Stimulated activated CD8-positive, alpha-beta memory T cell treated with anti-CD3 and anti-CD28 coated beads, Interleukin-7, amount 100 ng/mL, for 48 hours (primary cell): ENCODE measurements at places on chromosomes 6 and 20.

DNA sequence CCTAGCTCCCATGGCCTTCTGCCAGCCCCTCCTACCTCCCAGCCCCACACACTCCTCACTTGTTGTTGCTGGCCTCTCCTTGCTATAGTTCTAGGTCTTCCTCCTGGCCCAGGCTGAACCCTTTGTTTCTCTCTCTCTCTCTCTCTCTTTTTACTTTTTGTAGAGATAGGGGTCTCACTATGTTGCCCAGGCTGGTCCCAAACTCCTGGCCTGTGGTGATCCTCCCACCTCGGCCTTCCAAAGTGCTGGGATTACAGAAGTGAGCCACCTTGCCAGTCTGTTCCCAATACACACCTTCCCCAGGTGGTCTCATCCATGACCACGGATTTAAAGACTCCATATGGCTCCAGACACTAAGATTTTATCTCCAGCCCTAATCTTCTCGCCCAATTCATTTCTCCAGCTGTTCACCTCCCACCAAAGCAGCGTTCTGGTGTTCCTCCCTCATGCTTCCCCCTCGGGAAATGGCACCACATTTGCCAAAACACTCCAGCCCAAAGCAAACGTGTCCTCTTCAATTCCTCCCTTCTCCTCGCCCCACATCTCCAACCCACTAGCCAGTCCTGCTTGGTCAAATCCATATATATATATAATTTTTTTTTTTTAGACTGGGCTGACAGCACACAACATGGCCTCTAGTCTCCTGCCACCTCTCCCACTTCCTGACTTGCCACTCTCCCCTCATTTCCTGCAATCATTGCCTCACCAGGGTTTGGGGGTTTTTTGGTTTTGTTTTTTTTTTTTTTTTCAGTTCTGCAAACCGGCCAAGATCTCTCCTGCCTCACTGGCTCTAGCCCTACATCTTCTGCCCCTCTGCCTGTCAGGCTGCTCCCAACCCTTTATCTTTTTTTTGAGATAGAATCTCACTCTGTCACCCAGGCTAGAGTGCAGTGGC, 104.4 kb downstream of the NCR2 start:
- no peak for DNase-seq

- DNase-seq: no peak
These were observed 460.4 kb upstream of the MARCKS start for GRCh38 chr6:113396730-113397129.

DNA sequence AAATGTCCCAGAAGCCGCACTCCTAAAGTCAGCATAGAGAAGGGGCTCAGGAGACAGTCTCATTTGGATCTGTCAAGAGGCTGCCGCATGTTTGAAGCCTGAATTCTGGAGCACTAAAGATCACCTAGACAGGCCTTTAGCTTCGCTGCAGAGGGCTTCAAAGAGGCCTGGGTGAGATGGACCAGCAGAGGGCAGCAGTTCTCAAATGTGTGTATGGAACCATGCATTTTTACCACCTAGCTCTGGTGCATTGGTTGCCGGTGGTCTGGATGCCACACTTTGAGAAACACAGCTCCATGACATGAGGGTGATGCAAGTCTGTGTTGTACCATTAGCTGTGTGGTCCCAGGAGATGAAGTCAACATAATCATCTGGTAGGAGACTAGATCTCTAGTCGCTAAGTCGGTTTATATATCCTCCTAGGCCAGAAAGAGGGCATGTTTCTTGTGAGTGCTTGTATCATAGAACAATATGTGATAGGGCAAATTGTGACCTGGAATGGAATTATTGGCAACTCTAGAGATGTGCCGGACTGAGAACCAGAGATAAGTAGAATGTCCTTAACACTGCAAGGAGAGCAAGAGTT, 64.8 kb downstream of the KIAA0319 start:
- DNase-seq: peak; percentile 64

DNA sequence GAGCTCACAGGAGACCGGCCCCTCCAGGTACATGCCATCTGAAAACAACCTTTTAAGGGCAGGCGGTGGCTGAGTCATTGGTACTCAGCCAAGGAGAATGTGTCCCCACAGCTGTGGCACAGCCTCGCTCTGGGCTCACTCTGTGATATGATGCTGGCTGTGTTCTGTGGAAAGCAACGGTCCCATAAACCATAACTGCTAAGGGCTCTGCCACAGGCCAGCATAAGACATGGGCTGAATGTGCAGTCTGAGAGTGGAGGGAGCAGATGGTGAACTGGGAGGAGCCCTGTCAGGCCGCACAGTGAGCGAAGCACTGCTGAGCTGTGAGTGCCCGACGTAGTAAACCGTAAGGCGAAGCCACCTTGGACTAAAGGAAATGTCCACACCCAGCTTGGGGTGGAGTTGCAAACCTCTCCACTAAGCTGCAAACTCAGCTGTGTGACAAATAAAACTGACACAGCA, 375.8 kb downstream of the THBS2 start:
- no peak for DNase-seq

DNA sequence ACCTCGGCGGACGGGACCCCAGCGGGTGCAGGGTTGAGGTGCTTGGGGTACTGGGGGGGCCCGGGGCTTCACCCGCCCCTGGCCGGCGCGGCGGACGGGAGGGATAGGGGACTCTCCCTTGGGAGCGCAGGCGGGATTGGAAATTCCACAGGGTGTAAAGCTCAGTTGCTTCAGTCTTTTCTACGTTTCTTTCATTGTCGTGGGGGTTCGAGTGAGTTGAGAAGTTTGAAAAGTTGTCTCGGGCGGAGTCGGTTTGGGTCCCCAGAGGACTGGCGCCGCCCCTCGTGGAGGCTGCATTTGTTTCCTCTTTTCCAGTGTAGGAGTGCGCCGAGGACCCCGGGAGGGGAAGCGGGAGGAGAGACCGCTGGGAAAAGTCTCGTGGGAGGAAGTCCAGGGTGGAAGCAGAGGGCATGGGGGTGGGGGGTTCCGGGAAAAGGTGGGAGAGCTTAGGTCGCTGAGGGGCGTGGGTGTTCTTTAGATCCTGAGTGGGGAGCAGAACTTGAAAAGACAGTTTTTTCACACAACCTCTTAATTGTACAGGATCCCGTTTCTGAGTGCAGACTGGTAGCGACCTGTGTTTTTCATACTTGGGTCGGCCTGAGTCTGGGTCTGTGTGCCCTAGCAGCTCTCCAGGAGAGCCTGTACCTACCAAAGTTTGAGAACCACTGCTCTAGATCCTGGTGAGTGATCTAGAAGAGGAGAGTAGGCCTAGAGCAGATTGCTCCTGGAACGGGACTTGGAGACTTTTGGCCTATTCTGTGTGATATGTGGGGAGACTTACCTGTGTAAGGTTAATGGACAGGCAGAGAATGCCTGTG, 495 bp downstream of the FAM83B start:
- DNase-seq: no peak

- DNase-seq: no peak
These were observed 39.7 kb downstream of the AGPAT4 start for GRCh38 chr6:161233986-161234661.

DNA sequence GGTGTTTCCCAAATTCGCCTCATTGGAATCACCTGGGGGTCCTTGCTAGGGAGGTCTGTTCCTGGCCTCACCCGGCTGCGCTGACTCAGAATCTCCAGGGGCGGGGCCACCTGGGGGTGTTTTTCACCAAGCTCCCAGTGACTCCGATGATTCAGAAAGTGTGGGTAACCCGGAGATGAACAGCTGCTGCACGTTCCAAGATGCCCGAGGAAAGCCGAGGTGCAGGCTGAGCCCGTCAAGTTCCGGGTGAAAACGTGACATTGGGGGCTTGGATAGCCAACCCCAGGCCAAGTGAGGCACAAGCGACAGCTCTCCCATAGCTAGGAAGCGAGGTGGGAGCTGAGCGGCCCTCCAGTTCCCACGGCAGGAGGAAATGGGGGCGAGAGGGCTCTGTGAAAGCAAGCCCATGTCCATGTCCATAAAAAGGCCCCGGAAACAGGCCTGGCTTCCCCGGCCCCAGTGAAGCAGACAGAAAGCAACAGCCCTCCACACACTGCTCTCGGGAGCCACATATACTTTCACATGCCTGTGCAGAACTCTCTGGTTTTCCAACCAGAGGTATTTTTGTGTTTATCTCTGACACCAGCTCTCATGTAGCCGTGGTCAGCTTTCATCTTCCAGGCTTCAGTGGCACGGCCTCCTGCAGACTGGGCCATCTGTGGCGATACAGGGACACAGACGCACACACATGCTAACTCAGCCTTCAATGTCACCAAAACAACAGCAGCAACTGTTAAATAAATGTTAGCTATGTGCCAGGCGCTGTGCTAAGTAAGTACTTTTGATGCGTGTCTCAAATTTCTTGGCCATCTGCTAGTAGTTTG, 90.7 kb upstream of the CCDC28A start:
- DNase-seq: no peak

DNA sequence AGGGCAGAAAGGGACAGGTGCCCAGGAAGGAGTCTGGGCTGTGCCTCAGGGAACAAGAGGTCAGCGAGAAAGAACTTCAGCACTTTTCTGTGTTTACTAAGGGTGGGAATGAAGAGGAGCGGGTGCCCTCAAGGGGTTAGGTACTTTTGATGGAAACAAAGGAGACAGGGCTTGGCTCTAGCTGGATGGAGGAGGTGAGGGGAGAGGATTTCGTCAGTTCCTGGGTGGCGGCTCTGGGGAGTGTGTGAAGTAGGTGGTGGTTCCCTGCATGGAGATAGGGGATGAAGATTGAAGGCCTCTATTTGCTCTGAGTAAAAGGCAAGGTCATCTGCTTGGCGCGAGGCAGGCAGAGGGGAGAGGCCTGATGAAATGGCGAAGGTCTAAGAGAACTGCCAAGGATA, 40.0 kb upstream of the ANKRD60 start:
- DNase-seq: no peak

- peak; percentile 20 for DNase-seq
These were observed 155.7 kb upstream of the PRSS16 start for GRCh38 chr6:27091661-27092315.

DNA sequence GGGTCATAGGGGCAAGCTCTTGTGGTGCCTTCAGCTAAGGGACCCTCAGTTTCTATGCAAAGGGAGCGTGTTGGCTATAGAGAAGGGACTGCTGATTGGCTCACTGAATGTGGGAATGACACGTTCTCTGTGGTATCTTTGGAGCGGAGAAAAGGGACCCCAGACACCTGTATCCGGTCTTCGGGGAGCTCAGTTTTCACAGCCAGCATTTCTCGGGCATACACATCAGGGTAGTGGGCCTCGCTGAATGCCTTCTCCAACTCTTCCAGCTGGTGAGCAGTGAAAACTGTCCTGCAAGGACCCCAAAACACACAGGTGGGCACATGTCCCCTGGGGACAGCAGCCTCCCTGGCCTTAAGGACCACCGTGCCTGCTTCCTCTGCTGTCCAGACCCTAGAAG, 3.3 kb downstream of the VSX1 start:
- DNase-seq: no peak

DNA sequence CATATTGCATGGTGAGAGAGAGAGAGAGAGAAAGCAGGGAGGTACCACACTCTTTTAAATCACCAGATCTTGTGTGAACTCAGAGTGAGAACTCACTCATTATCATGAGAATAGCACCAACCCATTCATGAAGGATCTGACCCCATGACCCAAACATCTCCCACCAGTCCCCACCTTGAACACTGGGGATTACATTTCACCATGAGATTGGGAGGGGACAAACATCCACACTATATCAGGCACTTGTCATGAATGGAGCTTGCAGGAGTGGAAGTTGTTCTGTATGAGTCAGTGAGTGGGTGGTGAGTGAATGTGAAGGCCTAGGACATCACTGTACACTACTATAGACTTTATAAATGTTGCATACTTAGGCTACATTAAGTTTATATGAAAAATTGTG, 47.7 kb upstream of the RNF182 start:
- no peak for DNase-seq

DNA sequence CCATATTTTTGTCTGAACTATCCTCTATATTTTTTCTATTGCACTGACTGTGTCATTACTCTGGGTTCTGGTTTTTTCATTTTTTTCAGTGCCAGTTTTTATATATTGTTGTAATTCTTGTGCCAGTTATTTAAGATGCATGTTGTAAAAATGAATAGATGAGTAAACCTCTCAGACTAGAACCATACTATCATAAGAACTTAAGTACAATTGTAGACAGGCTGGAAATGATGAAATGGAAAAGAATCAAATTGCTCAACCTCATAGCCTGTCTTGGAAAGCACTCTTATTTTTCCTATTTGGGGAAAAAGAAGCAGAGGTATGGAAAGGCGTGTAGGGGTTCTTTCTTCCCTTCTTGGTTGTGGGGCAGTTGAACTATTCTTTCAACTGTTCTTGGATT, 30.2 kb downstream of the PANK2 start:
- no peak for DNase-seq

GRCh38 chr6:141401168-141401567, 731.6 kb upstream of the GJE1 start:
- no peak for DNase-seq

- DNase-seq: no peak
These were observed 45.6 kb upstream of the ANKEF1 start for GRCh38 chr20:9989066-9989724.

- no peak for DNase-seq
These were observed 592.7 kb upstream of the POU3F2 start for GRCh38 chr6:98241630-98242029.

GRCh38 chr6:112338166-112338709, 8.9 kb upstream of the RFPL4B start:
- no peak for DNase-seq

DNA sequence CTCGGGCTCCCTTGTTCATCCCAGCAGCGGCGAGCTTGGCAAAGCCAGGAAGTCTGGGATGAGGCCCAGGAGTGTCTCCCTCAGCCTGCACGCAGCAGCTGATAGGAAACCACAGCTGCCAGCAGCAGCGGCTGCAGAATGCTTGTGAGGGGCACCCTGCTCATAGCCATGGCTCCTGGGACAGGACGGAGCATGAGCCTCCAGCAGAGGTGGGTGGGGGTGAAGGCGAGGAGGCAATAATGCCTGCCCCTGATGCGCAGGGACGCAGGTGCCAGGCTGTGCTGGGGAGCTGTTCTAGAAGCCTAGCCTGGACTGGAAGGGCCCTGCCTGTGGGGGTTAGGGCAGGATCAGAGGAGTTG, 157.9 kb downstream of the CD83 start:
- DNase-seq: no peak

DNA sequence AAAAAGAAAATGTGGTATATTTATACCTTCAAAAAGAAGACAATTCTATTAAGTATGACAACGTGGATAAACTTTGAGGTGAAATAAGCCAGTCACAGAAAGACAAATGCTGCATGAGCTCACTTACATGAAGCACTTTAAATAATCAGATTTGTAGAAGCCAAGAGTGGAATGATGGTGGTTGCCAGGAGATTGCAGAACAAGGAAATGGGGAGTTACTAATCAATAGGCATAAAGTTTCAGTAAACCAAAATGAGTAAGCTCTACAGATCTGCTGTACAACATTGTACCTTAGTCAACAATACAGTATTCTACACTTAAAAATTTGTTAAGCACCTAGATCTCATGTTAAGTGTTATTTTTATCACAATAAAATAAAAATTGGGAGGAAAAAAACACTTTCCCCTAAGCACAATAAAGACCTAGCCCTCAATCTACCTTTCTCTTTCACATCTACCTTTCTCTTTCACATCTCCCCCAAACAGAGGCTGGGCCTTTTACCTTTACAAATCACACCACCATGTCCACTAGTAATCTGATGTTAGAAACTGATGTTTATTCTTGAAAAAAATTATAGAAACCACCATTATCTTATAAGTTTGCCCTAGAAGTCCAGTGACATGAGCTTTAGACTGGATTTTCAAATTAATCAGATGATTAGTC, 73.9 kb downstream of the PKIB start:
- no peak for DNase-seq
